ENCODE measurements at places on chromosomes 2 and 18.

- DNase-seq, result peak; percentile 58
Measured at GRCh38 chr2:120915670-120916069, 180.0 kb downstream of the GLI2 start.

DNA sequence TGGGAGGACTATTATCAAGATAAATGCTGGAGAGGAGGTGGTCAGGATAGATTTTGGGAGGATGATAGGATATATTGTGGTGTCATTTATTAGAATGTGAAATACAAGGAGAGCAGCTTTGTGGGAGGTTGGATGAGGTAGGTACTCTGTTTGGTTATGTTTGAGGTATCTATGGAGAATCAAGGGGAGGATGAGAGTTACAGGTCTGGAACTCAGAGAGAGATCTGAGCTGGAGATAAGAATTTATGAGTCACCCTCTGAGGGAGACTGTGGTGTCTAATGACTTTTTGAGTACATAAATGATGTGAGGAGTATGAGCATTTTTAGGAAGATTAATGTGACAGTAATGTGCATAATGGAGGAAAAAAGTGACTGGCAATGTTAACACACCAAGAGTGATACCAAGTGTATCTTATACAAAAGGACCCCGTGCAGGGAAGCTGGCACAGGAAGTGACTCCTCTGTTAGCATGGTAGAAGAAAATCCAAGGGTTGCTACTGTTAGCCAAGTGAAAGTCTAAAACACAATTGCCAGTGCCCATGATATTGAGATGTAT is 48.2 kb downstream of the CRIM1 start:
- DNase-seq, result peak; percentile 47

- no peak for DNase-seq
Measured at GRCh38 chr18:21830532-21830931, 89.9 kb downstream of the MIB1 start.

- DNase-seq, result peak; percentile 86
Measured at GRCh38 chr2:65396348-65397026, 35.9 kb downstream of the SPRED2 start.

DNA sequence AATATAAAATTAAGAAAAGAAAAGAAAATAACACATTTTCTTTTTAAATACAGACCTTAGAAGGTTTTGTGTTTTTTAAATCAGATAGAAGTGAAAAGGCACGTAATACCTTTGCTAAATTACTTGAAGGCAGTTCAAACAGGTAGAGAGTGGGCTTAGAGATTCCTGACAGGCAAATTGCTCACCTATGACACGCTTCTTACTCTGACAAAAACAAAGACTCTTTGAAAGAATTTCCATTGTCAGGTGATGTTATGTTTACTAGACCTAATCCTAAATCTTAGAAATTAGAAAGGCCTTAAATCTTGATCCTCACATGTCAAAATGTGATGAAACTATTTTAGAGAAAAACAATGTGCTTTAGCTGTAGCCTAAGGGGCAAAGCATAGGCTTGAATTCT is 522.9 kb downstream of the SOX11 start:
- no peak for DNase-seq

DNA sequence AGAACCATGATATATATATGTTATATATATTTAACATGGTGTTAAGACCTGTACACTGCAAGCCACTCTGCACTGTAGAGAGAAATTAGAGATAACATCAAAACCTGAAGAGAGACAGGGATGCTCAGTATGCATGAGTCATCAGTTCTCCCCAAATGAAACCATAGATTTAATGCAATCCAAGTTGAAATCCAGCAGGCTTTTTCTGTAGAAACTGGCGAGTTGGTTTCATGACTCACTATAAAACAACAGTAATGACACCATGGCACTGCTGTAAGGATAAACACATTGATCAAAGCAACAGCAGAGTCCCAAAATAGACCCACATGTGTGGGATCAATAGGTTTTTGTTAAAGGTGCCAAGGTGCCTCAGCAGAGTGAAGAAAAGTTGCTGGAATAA is 65.8 kb downstream of the RTP5 start:
- peak; percentile 42 for DNase-seq

DNA sequence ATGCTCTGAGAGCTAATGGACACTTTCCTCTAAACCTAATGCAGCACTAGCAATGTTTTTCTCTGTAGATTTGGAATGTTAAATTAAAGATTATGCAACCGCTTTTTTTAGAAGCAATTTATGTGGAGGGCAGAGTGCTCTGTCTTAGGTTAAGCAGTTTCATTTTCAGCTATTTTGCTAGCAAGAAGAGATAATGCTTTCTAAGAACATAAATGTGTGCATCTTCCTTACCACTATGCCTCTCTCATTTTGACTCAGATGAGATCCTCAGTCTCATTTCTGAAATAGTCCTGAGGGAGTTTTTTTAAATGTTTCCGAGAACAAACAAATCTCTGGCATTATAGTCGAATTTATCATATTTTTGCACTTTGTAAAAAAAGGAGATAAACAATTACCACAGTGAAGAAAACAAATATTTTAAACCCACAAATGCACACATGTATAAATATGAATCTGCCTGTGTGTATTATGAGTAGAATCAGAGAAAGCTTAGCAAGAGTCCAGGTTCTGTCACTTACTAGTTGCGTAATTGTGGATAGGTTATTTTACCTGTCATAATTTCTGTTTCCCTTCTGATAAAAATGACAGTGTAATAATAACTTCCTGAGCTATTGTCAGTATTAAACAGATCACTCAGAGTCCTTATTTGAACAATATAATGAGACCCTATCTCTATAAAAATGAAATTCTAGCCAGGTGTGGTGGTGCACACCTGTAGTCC is 207.7 kb upstream of the CRIM1 start:
- DNase-seq, result no peak

DNA sequence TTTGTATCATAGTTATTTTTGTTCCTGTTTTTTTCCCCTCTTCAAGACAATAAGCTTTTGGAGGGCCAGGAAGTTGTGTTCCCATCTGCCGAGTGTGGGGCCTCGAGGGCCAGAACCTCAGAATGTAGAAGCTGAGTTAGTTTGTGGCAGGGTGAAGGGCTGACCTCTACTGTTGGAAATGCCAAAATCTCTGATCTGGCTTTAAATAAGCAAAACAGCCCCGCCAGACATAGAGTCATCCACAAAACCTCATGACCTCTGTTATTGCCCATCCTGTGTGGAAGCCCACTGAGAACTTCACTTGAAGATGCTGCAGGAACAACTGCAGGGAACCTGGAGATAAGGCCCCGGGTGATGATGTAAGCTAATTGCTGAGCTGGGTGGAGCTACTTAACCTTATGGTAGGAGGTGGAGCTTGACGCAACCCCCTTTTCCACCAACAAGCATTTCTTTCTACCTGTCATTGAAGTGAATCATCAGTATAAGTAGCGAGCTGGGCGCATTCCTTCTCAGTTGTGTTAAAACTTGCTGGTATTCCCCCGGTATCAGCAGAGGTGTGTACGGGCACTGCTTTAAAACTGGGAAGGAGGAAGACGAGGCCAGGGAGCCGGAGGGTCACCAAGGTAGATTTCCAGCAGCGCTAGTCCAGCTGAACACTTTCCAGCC is 177.2 kb downstream of the NEDD4L start:
- peak; percentile 32 for DNase-seq

- no peak for DNase-seq
Measured at GRCh38 chr2:233334915-233335314, 19.4 kb upstream of the DGKD start.

GRCh38 chr2:234490271-234491091 is 6.4 kb downstream of the ARL4C start:
- DNase-seq, result no peak

GRCh38 chr2:6054161-6054671 is 362.0 kb downstream of the SOX11 start:
- no peak for DNase-seq

- peak; percentile 45 for DNase-seq
Measured at GRCh38 chr18:12851716-12852115, 32.3 kb downstream of the PTPN2 start.

- DNase-seq, result no peak
Measured at GRCh38 chr2:158635961-158636601, 159.0 kb upstream of the DAPL1 start.

DNA sequence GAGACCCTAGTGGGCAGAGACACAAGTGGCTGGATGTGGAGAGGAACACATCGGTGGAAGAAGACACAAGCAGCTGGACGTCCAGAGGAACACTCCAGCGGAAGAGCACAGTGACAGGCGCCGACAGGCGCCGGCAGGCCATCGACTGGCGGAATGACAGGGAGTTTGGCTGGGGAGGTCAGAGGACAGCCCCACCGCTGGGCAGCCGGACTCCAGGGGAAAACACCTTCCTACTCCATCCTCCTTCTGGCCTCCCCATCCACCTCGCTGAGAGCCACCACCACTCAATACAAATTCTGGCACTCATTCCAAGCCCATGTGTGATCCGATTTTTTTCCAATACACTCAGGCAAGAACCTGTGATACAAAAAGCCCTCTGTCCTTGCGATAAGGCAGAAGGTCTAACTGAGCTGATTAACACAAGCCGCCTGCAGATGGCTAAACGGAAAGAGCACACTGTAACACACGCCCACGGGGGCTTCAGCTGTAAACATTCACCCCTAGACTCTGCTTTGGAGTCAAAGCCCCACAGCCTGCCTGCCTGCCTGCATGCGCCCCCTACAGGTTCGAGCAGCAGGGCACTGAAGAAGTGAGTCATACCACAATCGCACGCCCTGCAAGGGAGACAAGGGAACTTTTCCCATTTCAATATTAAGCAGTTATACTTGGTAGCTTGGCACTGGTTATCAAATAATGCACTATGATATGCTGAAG is 50.2 kb upstream of the LRP1B start:
- peak; percentile 11 for DNase-seq

DNA sequence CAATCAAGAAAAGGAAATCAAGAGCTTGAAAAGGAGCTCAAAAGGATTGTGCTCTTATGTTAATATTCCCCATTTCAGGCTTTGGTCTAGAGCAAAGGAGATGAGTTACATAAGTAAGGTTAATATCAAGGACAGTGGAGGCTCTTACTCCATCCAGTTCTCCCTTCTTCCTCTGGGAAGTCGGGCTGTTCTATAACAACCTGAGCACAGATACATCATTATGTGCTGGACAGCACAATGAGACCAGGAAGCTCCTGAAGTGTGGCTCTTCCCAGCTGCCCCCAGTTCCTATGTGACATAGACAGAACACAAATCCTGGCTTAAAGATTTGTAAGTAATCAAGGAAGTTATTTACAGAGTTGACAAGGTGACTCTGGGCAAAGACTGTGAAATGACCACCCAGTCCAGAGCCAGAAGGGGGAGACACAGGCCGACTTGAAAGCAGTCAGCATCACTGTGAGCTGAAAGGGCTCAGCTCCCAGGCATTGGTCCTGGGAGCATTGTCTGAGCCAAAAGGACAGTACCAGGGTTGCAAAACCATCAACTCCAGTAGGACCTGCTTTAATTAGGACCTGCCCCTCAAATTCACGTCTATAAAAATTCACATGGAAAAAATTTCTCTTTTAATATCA is 917.6 kb upstream of the ACVR2A start:
- DNase-seq, result peak; percentile 85

DNA sequence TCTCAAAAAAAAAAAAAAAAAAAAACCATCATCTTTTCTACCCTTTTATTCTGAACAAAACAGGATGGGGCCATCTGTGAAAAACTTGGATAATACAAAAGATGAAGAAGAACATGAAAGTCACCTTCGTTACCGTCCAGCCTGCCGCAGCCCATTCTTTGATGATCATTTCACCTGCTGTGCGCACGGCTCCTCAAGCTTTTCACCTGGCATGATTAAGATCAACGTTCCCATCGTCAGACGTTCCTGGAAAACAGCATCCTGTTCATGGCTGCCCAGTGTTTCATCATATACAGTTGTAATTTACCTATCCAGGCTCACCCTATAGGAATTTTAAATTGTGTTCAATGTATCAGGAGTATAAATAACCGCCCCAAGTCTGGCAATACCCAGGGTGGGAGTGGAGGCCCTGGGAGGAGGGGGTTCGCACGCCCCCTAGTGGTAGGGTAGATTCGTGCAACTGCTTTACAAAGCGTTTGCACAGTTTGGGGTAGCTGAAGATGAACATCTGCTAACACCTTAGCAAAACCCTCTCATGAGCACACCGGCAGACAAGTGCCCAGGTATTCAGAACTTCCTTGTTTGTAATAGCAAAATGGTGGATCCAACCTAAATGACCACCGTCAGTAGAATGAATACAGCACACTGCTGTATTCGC is 49.0 kb upstream of the GLI2 start:
- DNase-seq, result no peak

DNA sequence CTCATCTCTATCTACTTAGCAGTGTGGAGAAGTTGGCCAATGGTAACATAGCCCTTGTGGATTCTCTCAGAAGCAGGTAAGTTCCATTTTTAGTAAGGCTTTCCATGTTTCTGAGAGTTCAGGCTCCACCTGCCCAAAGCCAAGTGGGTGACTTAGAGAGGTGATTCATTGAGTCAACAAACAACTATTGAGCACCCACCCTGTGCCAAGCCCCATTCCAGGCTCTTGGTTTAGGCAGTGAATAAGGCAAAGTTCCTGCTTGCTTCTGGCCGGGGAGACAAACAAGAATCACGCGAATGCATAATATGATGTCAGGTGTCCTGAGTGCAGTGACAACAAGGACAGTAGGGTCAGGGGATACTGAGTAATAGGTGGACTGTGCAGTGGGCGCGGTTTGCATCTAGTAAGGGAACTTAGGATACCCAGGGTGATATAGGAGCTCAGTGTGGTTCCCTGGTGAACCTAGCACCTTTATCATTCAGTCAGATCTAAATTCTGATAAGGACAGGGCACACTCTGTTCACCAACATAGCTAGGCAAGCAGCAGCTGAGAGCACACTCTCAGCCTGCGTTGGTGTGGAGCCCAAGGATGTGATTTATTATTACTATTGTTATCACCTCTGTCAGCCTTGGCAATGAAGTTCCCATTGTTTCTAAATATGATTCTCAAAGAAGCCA is 31.7 kb upstream of the KCTD1 start:
- DNase-seq, result no peak

DNA sequence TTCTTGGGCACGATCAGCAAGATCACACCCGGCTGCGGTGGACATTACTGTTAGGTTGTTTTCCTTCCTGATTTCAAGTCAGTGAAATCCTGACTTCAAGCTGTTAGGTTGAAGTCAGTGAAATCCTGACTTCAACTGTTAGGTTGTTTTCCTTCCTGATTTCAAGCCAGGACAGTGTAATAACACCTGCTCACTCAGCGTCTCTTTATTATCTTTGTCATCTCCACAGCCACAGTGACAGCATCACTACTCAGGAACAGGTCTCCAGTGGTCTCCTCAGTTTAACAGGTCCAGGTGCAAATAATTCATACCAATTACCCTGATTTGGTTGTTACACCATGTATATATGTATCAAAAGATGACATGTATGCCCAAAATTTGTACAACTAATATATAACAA is 208.1 kb upstream of the REG3G start:
- DNase-seq, result no peak

GRCh38 chr2:161564906-161565305 is 59.3 kb upstream of the SLC4A10 start:
- DNase-seq, result no peak
